ENCODE measurements at places on chromosomes 2 and 18.

- DNase-seq: no peak
These were observed 379.0 kb upstream of the NXPH2 start for GRCh38 chr2:139159177-139159576.

DNA sequence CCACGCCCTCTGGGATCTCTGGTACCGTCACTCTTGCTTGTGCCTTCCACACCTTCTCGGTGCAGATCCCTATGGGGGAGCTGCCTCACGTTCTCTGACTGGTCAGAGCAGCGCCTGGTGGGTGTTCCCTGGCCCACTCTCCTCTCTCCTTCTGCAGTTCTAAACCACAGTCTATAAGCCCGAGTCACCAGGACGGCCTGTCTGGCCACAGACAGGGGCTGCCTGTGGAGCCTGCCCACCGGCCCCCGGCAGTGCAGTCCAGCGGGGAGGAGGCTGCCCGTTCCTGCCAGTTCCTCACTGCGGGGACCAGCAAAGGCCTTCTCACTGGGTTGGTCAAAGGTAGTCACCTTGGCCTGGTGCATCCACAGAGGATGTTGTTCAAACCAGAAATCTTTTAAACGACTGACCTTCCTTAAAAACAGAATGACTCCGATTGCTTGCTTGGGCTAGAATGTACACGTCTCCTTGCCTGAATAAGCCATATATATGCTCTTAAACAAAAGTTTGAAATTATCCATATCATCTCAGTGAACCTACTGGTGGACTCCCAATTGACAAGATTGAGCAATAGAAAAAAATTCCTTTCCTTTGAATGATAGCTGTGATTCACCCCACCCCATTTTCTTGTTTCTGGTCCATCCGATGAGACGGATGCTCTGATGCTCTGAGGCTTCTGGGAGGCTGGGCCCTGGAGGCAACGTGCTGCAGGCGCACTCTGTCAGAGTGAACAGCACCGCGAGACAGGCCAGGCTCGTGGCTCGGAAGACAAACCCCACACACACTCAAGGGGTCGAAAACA is 61.2 kb downstream of the RALBP1 start:
- no peak for DNase-seq

DNA sequence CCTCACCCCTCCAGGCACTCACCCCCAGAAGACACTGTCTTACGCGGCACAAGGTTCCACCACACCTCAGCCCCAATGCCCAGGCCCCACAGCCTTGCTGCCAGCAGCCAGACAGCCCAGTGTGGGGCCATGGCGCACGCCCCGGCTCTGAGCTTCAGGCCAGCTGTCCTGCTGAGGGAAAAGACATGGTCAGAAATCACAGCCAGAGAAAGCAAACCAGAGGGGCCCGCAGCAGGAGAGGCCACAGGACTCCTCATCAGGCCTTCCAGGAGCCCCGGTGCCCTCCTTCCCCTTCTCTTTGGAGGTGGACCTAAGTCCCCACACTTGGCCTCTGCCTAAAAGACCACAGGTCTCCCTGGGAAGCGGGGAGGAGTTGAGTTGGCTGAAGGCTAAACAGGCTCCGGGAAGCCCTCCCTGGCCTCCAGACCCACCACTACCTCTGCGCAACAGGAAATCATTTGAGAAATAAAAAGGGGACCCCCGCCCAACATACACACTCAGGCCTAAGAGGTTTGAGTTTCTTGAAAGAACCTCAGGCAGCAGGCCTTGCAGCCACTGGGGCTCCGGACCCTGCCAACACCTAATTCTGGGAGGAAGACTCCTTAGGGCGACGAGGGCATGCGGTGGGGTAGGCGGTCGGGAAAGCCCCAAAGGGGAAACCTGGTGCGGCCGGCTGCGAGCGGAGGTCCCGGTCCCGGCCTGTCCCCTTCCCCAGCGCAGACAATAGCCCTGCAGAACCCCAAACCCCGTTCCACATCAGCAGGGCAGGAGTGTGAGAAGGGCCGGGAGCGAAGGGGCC is 1.9 kb downstream of the SEMA4C start:
- no peak for DNase-seq

DNA sequence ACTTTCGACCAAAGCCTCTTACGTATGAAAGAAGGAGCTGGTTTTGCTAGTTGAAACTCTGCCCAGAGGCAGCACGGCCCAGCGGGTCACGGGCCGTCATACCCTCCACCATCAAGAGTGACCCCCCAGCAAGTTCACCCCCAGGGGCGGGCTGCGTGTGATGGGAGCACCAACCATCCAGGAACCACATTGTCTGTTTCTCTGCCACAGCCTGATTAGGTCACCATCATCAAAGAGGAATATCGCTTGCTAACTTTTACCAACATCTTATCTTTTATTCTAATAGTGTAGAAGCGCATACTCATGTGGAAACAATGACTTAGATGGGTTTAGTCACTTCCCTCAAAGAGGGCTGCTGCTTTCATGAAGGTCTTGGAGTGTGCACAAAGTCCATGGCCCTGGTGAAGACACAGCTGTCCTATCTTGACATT is 116.6 kb upstream of the SMIM21 start:
- DNase-seq: no peak

DNA sequence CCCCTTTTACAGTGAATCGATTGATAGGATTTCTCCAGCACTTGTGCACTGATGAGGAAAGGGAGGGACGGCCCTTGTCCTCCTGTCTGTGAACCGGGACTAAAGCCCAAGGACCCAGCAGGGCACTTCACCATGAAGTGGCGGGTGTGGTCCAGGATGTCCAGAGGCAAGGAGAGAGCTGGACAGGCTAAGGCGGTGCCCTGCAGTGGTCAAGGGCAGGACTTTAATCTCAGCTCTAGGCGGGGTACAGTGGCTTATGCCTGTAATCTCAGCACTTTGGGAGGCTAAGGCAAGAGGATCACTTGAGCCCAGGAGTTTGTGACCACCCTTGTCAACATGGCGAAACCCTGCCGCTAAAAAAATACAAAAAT is 28.2 kb upstream of the SEMA4C start:
- DNase-seq: no peak

GRCh38 chr18:37457341-37457740 is 108.3 kb downstream of the CELF4 start:
- no peak for DNase-seq

- no peak for DNase-seq
These were observed 144.4 kb upstream of the PIEZO2 start for GRCh38 chr18:11293794-11294193.

- DNase-seq: peak; percentile 55
These were observed 6.3 kb upstream of the GAL3ST2 start for GRCh38 chr2:241770185-241770935.

DNA sequence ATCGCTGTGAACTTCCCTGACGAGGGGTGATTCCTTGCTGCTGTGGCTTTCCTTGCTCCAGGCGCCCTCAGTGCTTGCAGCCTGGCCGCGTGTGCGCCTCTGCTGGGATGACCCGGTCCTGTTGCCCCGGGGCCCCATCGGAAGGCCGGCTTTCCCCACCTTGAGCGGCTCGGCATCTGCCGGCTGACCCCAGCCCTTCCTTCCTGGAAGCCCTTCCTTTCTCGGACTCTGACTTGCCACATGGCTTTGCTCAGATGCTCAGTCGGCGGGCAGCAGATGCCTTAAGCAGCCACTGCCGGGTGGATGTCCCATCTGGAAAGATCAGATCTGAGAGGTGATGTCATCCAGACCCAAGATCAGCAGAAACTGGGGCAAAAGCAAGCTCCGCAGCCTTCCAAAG is 100.5 kb upstream of the ODC1 start:
- DNase-seq: no peak

DNA sequence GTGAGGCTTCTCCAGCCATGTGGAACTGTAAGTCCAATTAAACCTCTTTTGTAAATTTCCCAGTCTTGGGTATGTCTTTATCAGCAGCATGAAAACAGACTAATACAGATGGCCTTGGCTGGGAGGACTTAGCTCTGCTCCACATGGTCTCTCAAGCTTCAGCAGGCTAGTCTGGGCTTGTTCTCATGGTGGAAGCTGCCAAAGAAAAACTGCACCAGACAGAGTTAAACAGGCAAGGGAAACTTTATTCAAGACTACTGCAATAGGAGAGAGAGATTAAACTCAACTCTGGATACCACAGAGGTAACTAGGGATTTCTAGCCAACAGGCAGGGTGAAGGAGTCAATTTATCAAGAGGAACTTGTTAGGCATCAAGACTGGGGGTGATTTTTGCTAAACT is 142.1 kb downstream of the CABLES1 start:
- no peak for DNase-seq

DNA sequence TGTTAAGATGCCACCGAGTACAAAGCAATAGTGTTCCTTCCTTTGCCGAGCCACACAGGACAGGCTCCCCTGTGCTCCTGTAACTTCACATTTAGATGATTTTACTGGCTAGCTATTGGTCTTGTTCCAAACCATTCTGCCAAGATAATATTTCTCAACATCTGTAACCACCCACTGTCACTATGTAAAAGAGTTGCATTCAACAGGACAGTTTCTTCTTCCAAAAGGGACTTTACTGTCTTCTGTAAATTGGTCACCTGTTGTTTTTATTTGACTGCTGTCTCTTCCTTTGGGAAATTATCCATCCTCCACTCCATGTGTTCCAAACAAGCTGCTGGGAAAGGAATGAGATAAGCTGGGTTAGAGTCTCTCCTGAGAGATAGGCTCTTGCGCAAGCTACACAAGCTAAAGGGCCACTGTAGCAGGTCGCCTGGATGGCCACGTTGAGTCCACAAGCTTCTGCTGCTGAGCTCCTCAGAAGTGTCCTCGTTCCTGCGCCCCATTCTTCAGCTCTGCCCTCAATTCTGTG is 14.4 kb upstream of the BZW1 start:
- DNase-seq: no peak

GRCh38 chr2:73067043-73067442 is 4.5 kb downstream of the SFXN5 start:
- DNase-seq: no peak

DNA sequence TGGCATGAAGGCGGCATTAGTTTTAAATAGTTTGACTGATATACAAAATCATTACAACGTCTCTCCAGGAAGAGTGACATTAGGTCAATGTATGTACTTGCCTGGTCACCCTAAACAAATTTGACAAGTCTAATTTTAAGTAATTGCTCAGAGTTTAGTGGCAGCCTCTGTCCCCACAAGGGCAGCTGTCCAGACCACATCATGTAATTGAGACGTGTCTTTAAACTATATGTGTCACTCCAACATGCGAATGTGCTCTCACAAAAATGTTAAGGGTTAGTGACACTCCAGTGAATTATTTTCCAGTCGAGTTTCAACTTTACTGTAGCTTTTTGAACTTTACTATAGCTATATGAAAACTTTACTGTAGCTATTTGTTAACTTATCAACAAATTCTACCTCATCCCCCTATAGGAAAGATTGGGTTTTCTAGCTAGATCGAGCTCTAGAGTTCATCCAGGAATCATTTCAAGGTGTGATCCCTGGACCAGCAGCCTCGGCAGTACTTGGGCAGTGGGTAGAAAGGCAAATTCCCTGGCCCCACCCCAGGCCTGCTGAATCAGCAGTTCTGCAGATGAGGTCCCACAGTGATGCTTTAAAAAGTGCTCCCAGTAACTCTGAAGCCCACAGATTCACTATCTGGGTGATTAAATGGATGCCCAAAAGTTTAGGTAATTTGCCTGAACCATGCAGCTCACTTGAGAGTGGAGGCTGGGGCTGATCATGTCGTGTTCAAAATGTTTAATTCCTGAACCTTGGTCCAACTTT is 66.4 kb upstream of the POU3F3 start:
- DNase-seq: no peak

GRCh38 chr2:179915395-179915992 is 54.1 kb upstream of the ZNF385B start:
- DNase-seq: no peak

- DNase-seq: no peak
These were observed 148.7 kb downstream of the AGAP1 start for GRCh38 chr2:235642446-235643098.

DNA sequence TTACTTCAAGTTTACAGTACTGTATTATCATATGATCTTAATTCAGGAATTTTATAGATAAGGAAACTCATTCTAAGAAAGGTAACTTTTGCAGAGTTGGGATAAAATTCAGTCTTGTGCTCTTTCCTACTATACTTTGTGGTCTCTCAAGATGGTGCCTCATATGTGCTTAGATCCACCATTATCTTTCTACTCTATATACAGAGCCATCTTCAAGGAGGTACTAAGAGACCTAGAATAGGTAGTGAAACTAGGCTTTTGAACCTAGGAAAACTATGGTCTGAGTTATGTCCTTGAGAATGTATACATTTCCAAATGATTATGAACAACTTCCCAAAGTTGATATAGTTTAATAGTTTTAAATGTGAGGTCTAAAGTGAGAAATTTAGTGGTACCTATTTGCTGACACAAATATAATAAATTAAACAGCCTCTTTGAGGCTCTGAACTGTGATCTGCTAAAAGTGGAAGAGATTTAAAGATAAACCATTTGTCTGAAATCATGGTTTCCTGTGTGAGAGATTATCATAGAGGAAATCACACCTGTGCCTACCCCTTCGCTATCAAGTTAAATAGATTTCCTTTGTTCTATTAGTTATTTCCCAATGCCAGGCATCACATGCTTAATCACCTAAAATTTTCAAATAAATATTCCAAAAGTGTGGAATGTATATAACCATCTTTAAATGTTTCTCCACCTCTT is 27.2 kb downstream of the ACAA2 start:
- no peak for DNase-seq

DNA sequence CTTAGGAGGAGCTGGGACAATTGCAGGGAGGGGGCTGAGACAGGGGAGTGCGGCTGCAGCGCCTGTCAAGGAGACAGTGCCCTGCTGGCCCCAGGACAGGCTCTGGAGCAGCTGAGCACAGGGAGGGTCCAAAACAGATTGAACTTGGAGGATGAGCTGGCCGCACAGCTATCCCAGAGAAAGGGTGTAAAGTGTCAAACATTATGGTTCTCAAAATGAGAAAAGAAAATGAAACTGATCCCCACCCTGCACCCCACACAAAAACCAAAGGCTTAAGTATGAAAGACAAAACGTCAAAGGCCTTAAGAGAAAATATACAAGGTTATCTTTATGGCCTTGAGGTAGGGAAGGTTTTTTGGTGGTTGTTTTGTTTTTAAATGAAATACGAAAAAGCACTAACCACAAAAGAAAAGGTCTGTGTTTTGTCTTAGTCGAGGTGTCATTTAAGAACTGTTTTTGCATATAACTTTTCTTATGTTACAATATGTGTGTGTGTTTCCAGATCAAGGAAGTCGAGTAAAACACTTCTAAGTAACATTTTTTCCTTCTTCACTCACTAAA is 111.8 kb downstream of the HDAC4 start:
- peak; percentile 50 for DNase-seq

DNA sequence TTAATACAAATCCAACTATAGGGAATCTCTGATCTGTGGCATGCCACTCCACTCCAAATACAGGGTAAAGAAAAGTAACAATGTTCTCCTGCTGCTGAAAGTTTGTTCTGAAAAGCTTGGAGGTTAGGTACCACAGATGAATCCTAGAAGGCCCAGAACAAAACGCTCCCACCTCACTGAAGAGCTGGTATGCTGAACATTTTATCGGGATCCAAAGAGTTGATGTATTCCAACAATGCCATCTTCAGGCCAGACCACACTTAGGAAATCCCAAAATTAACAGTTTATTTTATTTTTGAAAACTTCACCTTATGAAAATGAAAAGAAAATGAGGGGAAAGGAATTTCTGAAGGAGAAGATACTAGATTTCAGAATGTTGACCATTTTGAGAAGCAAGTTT is 145.1 kb upstream of the CDH19 start:
- DNase-seq: no peak

All from Right ventricle myocardium inferior (tissue), 1 donor.